Activated naive CD4-positive, alpha-beta T cell treated with anti-CD3 and anti-CD28 coated beads for 36 hours (primary cell): ENCODE measurements at places on chromosomes 12 and 14. TPM values are rescaled to one million over a fixed set of nuclear protein-coding genes. Genes with fewer than 3 reads are reported as not detected.

Gene KLRC3
- total RNA-seq = not detected

Gene IL26
- total RNA-seq = 0.42 TPM

Gene SLCO1B1
- total RNA-seq = not detected

Gene B3GNT4
- total RNA-seq = 0.67 TPM

Gene PROX2
- 0.07 TPM for total RNA-seq

Gene EIF2S3B
- total RNA-seq = 2.1 TPM

Gene PRH2
- total RNA-seq = not detected

Gene KCNK10
- not detected for total RNA-seq

Gene CLEC4D
- total RNA-seq = not detected

Gene DCN
- total RNA-seq = not detected
